NCI-H526 treated with DMSO at 0.1 percent for 48 hours (cell line): ENCODE measurements at places on chromosomes 3 and 15.

GRCh38 chr3:166110102-166110501 is 272.9 kb upstream of the BCHE start:
- no peak for DNase-seq

DNA sequence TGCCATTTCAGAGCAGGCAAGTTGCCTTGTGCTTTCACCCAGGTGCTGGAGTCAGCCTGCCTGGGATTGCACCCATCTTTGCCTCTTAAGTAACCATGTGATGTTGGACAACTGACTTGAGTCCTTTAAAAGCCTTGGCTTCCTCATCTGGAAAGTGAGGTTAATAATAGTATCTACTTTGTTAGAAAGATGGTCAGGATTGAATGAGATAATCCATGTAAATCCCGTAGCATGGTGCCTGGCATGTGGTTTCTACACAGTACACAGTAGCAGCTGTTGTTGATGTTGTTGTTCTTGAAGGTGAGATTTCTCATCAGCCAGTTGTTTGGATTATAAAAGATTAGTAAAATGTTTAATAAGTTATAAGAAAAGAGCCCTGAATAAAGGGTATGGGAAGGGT is 48.8 kb downstream of the PSMD6 start:
- no peak for DNase-seq

- no peak for DNase-seq
Measured at GRCh38 chr15:52772766-52773165, 17.4 kb downstream of the ONECUT1 start.

- DNase-seq, result no peak
Measured at GRCh38 chr3:170563712-170564423, 22.0 kb downstream of the SLC7A14 start.

- DNase-seq, result no peak
Measured at GRCh38 chr15:73765778-73766177, 12.6 kb upstream of the INSYN1 start.

DNA sequence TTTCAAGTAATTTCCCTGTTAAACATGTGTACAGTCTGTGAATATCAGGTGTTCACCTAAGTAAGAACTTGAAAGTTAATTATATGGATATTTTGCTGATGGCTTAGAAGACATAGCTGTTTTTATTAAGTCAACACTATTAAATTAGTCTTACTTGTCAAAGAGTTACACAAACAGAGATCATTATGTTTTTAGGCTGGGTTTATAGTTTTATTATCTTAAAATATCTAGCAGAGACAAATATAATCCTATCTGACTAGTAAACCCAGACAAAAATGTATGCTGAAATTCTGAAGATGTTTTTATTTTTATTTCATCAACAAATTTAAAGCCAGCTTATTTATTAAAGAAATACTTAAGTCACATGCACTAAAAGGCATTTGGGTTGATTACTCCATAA is 51.2 kb upstream of the CCK start:
- no peak for DNase-seq

DNA sequence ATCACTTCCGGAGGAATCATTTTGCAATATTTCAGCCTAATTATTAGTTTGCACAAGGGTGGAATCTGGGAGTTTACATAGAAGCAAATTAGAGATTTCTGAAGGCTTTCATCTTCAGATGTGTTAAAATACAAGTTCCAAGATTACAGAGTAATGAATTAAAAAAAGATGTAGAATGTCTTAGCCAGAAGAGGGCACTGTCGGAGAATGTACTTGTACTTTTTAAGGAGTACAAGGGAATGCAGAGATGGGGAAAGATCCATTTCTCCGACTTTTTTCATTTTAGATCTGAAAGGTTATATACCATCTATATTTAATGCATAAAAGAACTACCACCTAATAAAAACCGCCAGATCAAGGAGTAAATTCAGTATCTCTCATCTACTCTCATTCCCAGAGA is 43.1 kb upstream of the WDR5B start:
- no peak for DNase-seq

- DNase-seq, result no peak
Measured at GRCh38 chr3:77247061-77247460, 207.2 kb downstream of the ROBO2 start.
